ENCODE measurements at places on chromosomes 4 and X.
A peak's percentile ranks its signal among the peaks of the same experiment; 100 is the strongest.

GRCh38 chr4:87857789-87858188 lies 25.0 kb downstream of the MEPE start:
- no peak for DNase-seq

DNA sequence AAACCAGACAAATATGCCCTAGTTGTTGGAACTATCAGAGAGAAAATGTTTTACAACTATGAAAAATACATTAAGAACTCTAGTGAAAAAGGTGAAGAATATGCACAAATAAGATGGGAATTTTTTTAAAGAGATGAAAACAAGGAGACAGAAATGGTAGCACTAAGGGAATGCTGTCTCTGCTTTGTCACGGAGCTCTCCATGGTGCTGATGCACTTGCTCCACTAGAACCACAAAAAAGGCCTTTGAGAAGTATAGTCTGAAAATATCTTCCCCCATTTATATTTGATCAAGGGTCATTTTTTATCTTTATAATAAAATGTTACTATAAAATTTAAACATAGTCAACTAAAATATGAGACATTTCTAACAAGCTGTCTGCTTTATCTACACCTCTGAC lies 1655.5 kb upstream of the AGA start:
- DNase-seq = no peak

GRCh38 chr4:9944431-9945425 lies 76.6 kb downstream of the SLC2A9 start:
- no peak for DNase-seq

DNA sequence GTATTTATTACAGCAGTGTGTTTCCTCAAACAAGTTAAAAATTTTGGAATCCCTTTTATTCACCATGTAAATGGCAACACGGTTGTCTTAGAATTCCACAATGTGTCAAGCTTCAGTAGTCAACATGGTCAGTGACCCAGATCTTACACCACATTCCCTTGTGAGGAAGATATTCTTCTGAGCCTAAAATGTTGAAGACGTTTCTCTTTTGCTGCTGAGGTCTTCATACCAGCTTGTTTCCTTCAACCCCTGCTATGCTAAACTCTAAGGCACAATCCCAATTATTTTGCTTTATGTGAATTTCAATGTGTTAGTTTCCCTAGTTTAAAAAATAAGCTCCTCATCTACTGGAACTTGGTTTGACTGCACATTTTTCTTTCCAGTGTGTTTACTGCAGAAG lies 17.6 kb upstream of the LDB2 start:
- DNase-seq = no peak

DNA sequence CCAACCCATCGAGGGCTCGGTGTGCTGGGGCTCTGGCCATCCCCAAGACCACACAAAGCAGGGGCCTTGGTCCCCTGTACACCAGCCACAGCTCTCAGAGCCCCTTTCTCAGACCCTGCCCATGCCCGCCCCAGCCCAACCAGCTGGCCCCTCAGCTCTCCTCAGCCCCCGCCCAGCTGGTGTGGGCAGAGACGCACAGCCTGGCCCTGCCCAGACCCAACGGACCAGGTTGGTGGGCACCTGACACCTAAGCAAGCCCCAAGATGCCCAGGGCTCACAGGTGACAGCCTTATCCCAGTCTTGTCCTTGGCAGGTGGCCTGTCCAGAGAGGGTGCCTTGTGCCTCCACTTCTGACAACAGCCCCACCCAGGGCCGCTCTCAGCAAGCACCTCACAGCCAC lies 42.4 kb downstream of the FAM53A start:
- DNase-seq = no peak

- no peak for DNase-seq
These were observed 53.1 kb downstream of the HOPX start for GRCh38 chr4:56627985-56628384.

- DNase-seq = no peak
These were observed 155.0 kb downstream of the PALLD start for GRCh38 chr4:168651864-168652263.

GRCh38 chr4:157992038-157992705 lies 180.7 kb downstream of the GASK1B start:
- peak; percentile 16 for DNase-seq

GRCh38 chr4:153997516-153997915 lies 208.6 kb upstream of the SFRP2 start:
- no peak for DNase-seq

- no peak for DNase-seq
These were observed 490.3 kb upstream of the TECRL start for GRCh38 chr4:64899563-64899962.

DNA sequence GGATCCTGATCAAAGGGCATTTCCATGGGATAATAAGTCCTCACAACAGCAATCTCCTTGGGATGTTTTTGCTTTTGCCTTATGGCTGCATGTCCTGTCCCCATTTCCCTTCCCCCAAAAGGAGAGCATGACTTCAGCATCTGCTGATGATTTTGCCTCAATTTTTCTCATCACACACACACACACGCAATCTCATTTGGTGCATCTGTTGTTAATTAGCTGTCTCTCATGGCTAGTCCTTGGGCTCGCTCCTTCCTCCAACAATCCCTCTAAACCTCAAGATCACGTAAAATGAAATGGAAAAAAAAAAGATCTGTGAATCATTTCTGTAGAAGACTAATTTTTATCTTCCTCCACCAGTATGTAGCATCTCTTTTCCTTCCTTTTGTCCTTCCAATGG lies 153.6 kb downstream of the RBMX2 start:
- DNase-seq = no peak

GRCh38 chr4:74967324-74967723 lies 34.4 kb downstream of the PARM1 start:
- DNase-seq = no peak

- DNase-seq = no peak
These were observed 120.5 kb downstream of the CAMK2D start for GRCh38 chr4:113641025-113641431.

GRCh38 chr4:38189445-38189844 lies 229.2 kb downstream of the PTTG2 start:
- peak; percentile 55 for DNase-seq

- no peak for DNase-seq
These were observed 60.2 kb downstream of the CHRNA9 start for GRCh38 chr4:40395166-40395900.

- DNase-seq = no peak
These were observed 47.9 kb downstream of the ARHGAP24 start for GRCh38 chr4:85522836-85523235.

DNA sequence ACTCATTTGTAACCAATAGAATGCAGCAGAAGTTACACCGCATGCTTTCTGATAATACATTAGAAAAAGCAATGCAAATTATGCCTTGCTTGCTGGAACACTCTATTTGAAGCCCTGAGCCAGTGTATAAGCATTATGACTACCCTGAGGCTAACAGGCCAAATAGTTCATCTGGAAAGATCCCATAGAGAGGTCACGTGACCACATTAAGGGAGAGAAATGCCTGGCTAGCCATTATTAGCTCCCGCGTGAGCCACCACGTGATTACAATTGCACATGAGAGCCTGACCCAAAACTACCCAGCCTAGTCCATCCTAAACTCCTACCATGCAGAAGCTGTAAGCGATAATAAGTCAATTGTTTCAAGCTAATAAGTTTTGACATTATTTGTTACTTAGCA lies 472.9 kb upstream of the GALNTL6 start:
- no peak for DNase-seq

GRCh38 chrX:20519826-20520225 lies 253.1 kb upstream of the RPS6KA3 start:
- DNase-seq = no peak

DNA sequence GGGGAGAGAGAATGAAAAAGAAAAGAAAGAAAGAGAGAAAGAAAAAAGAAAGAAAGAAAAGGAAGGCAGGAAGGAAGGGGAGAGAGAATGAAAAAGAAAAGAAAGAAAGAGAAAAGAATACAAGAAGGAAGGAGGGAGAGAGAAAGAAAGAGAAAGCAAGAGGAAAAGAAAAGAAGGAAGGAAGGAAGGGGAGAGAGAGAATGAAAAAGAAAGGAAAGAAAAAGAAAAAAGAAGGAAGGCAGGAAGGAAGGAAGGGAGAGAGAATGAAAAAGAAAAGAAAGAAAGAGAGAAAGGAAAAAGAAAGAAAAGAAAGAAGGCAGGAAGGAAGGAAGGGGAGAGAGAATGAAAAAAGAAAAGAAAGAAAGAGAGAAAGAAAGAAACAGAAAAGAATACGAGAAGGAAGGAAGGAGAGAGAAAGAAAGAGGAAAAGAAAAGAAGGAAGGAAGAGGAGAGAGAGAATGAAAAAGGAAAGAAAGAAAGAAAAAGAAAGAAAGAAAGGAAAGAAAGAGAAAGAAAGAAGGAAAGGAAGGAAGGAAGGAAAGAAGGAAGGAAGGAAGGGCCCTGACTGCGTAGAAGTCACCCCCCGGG lies 15.1 kb upstream of the P2RY8 start:
- no peak for DNase-seq

- DNase-seq = no peak
These were observed 11.0 kb downstream of the SRD5A3 start for GRCh38 chr4:55356991-55357461.

DNA sequence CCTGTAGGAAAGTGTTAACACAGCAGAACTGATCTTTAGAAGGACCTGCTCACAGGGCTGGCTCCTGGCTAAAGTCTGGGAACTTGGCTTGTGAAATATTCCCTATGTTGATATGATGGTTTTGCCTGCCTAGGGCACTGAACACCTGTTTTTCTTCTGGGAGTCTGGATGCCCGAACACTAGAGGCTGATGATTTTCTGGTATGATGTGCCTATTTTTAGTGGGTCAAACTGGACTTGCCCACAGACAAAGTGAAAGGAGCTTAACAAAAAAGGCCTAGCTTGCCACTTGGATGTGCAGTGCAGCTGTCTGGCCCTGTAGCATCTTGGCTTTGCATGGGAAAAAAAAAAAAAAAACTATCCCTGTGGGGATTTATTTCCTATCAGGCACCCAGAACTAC lies 39.1 kb downstream of the ZNF674 start:
- DNase-seq = no peak

DNA sequence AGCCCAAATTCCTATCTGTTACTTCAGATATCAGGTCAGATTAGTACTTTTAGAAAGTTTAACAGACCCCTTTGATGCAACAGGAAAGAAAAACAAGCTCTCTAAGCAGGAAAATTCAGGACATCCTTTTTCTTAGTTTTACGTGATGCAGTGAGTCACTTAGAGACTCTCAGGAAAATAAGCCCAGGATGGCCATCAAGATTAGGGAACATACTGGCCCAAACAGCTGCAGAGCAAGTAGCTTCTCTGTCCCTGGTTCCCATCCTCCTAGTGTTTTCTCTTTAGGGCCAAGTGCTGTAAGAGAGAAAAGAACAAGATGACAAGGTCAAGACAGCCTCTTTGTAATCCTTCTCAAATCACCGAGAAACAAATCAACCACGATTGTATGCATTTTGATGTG lies 219.1 kb downstream of the ZNF674 start:
- no peak for DNase-seq

- no peak for DNase-seq
These were observed 159.9 kb downstream of the TRIML1 start for GRCh38 chr4:188299161-188299560.

DNA sequence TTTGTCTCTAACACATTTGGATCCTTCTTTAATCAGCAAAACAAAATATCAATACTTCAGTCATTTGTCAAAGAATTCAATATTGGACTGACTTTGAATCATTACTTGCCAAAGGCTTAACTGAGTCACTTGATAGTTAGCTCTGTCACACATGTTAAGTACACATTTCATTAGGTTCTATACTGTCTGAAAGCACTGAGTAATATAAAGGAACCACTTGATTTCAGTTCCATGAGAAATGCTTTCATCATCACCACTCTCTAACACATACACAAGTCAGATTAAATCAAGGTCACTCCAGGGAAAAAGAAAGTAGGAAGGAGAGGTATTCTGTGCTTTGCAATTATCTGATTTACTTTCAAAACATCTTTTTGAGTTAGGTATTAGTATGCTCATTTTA lies 1233.1 kb downstream of the C4orf33 start:
- DNase-seq = no peak

DNA sequence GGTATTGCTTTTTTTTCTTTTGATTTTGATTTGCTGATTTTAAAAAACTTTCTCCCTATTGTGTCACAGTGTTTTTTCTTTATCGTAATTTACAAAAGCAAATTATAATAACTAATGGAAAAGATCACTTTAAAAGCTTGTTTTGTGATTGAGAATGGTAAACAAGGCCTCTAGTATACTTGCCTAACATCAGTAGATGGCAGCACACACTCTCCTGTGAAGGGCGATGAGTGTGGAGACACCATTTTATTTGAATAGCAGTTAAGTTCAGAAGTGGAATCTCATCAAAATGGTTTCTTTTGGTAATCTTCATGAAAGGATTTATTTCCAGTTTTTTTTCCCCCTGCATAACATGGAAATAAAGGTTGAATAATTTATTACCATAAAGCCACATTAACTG lies 72.3 kb downstream of the PAK3 start:
- DNase-seq = no peak

DNA sequence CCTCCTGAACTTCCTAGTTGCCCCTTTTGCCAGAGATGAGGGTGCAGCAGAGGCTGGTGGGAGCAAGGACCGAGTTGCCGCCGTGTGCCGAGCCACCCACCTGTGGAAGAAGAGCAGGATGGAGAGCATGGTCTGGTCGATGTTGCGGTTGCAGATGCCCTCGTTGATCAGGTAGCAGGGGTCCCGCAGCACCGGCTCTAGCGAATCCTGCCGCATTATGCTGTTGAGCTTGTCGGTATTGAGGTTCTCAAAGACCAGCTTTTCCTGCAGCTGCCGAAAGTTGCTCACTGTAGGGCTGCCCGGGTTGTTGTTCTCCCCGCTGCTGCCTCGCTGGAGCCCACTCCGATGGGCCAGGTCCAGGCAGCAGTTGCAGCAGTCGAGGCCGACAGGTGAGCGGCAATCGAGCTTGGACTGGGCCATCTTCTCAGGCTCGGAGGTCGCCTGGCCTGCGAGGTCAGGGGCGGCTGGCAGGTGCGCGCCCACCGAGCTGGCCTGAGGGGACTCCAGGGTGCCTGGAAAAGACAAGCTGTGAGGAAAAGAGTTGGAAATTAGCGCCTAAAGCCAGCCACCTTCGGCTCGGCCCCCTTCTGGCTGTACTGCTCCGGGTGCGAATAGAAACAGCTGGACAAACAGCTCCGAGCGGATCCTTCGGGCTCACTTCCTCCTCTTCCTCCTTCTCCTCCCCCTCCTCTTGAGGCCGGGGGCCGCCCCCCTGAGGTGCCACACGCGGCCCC lies 420 bp downstream of the TSC22D3 start:
- no peak for DNase-seq

- no peak for DNase-seq
These were observed 95.1 kb downstream of the MAD2L1 start for GRCh38 chr4:119971431-119972084.

DNA sequence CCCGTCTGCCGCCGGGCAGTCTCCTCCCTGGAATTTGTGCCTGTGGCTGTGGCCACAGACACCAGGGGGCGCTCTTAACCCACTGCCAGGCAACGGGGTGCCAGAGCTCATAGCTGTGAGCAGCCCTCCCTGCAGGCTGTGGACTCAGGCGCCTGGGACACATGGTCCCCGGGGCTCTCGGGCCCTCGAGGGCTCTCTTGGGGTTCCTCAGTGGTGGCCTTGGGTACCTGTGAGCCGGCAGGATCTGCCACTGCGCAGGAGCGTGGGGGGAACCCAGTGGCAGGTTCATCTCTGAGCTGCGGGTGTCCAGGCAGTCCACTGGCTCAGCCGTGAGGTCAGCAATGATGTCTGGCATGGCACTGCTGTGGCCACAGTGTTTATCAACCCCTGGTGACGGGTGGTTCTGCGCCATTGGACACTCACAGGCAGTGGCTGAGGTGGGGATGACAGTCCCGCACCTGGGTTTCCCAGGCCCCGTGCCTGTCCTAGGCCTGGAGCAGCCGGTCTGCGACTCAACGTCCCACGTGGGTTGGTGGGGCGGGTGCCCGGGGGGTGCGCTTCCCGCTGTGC lies 37.2 kb downstream of the PCGF3 start:
- DNase-seq = peak; percentile 85

- DNase-seq = no peak
These were observed 1381.5 kb upstream of the AGA start for GRCh38 chr4:178823673-178824295.
